ENCODE measurements at places on chromosomes 3 and 15. TPM values are rescaled to one million over a fixed set of nuclear protein-coding genes. Genes with fewer than 3 reads are reported as not detected.

Gene DLEC1
- 0.33 TPM for total RNA-seq

Gene SPATA12
- 0.13 TPM for total RNA-seq

Gene NR1I2
- total RNA-seq = not detected

DNA sequence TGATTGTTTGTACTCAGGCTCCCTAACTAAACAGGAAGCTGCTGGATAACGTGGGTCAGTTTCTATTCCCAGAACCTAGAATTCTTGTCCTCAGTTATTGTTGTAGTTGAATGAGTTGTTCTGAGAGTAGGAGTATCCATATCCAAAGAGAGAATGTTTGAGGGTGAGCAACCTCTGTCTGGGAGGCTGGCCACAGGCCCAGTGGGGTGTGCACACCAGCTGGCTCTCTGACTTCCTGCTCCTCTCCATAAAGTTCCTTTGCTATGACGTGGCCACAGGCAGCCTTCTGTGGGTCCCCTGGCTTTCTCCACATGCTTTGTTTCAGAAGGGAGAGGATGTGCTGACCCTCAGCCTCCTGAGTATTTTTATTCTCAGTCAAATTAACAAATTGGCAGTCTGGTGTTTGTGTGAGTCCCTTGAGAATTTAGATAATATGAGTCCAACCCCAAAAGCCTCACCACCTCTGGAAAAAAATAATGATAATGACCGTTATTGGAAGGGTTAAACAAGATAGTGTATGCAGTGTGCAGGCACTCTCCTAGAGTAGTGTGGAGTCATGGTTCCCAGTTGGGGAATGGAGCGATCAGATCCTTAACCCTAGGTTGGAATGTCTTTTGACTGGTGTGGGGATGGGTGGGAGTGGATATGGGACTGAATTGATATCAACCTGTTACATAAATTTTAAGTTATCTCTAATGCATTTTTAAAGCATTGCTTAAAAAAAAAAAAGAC, 47.6 kb upstream of the MED12L start:
- H3K4me1 ChIP-seq = no peaks in the 10 kb centered on the region
- H3K4me3 ChIP-seq = no peak overlapping the region
- H3K27me3 ChIP-seq = no peaks in the 10 kb centered on the region
- no peaks in the 10 kb centered on the region for H3K36me3 ChIP-seq

Gene FAM227B
- total RNA-seq = 13.7 TPM

DNA sequence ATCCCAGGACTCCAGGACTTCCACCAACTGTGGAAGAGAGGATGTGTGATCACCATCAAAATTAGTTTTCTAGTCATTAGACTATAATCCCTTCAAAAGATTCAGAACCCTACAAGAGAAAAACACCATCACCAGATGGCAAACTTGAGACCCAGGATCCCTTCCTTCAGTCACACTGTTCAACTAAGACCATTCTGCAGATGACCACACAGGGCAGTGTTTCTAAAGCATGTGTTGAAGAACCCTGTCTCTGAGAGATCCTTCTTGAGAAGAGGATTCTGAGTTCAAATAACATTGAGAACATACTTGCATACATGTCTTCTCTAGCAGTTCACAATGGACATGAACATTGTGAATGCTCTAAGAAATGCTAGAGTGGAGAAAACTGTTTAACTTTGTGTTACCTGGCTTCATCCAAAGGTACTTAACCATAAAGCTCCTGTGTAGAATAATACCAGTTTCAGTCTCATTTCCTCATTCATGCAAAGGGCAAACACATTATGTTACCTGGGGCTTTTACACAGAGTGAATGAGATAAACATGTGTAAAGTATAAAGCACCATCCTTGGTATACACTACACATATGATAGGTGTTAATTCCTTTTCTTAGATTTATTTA, 2.4 kb upstream of the ADGRG7 start:
- no peak for DNase-seq
- H3K27ac ChIP-seq = no peak overlapping the region
- H3K4me3 ChIP-seq = no peak overlapping the region
- no peaks in the 10 kb centered on the region for H3K27me3 ChIP-seq
- no peaks in the 10 kb centered on the region for H3K36me3 ChIP-seq

DNA sequence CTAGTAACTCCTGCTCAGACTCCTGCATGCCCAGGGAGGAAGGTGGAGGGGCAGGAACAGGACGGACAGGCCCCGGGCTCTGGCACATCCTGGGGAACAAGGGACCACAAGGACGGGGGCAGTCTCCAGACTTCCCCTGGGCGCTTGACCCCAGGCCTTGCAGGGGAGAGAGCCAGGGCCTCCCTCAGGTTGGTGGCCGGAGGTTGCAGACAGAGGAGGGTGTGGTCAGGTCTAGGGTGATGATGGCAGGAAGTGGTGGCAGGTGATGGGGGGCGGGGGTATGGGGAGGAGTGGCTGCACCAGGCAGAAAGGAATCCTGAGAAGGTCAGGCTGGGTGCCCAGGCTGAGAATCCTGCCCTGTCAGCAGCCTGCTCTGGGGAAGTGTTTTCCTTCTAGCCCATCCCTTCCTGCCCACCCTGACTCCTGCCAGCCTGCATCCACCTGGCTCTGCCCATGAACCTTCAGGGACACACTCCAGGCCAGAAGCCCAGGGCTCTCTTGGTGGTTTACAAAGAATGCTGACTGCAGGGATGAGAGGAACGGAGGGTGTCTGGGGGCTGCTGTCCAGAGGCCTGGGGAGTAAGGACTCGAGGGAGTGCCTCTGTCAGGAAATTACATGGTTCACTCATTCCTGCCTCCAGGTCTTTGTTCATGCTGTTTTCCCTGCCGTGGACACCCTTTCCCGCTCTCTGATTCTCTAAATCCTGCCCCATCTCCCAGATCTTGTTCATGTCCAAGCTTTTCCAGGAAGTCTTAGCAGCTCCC, 15.8 kb downstream of the LOXL1 start:
- peaks cover 32% of the 10 kb centered on the region for H3K4me1 ChIP-seq
- no peak for DNase-seq
- no peak overlapping the region for H3K27ac ChIP-seq
- no peaks in the 10 kb centered on the region for H3K36me3 ChIP-seq
- H3K4me3 ChIP-seq = no peak overlapping the region
- no peaks in the 10 kb centered on the region for H3K27me3 ChIP-seq

Gene FRMD5
- total RNA-seq = 0.52 TPM

- H3K27me3 ChIP-seq = no peaks in the 10 kb centered on the region
- peak overlapping the region; percentile 79 for H3K27ac ChIP-seq
- peak overlapping the region; percentile 3 for H3K4me3 ChIP-seq
- H3K4me1 ChIP-seq = peaks cover 27% of the 10 kb centered on the region
These were observed 414.3 kb downstream of the RBMS3 start for GRCh38 chr3:29695201-29695600.

DNA sequence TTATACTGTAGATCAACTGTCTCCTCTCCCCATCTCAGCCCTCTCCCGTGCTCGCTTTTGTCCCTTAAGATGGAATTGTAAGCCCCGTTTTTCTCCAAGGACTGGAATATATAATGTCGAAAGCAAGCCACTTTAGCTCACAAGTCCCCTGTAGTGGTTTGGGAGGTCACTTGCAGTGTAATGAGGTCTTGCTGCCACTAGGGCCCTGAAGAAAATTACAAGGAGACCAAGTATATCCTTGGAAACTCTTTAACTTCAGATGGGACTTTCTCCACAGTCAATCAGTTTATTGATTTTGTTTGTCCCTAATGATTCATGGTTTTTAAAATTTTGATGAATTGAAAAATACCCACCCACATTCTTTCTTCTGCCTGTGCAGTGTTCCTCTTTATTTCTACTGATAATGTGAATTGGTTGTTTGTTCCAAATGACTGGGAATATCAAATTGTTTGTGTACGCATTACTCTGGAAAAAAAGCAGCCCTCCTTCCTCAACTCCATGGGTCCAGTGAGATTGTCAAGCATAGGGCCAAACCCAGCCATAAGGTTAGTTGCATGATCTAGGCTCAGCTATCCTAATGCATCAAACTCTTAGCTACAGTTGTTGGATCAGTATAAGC, 294.8 kb downstream of the MCTP2 start:
- H3K27ac ChIP-seq = no peak overlapping the region
- no peak for DNase-seq
- no peaks in the 10 kb centered on the region for H3K36me3 ChIP-seq
- H3K27me3 ChIP-seq = no peaks in the 10 kb centered on the region

Gene GOLGA8G
- not detected for total RNA-seq

DNA sequence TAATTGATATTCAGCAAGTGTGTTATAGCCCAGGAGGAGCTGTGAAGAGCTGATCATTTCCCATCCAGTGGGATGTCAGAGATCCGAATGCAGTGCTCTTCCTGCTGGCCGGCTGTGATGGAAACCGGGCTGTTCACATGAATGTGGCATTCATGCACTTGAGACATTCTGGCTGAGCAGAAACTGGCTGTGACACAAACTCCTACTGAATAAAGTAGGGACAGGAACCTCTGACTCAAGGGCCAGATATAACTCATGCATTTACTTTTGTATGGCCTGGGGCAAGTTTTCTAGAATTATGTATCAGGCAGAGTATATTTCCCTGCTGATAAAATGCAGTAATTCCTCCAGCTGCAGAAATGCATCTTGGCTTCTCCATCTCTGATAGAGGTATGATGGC, 83.4 kb upstream of the FAM3D start:
- no peaks in the 10 kb centered on the region for H3K27me3 ChIP-seq
- no peak overlapping the region for H3K27ac ChIP-seq
- no peaks in the 10 kb centered on the region for H3K4me1 ChIP-seq
- H3K36me3 ChIP-seq = no peaks in the 10 kb centered on the region

Gene CCDC54
- total RNA-seq = not detected

DNA sequence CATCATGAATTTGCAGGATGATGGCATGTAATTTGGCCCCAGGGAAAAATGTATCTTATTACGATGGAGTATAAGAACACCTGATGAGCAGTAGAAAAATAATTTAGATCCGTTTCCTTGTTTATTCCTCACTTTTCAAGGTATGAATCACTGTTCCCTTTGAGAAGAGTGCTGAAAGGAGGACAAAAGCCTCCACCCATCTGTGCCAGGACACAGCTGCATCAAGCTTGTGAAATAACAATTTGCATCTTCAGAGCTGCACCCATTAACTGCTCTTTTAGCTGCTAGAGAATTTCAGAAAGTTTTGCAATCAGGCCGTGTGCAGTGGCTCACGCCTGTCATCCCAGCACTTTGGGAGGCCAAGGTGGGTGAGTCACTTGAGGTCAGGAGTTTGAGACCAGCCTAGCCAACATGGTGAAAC, 9.6 kb downstream of the CLDND1 start:
- no peak for DNase-seq
- no peak overlapping the region for H3K27ac ChIP-seq
- H3K27me3 ChIP-seq = no peaks in the 10 kb centered on the region
- H3K4me3 ChIP-seq = no peak overlapping the region
- H3K4me1 ChIP-seq = no peaks in the 10 kb centered on the region

Gene GABRR3
- total RNA-seq = not detected

Gene ATP10A
- 23.9 TPM for total RNA-seq

Gene NLGN1
- 12.9 TPM for total RNA-seq

DNA sequence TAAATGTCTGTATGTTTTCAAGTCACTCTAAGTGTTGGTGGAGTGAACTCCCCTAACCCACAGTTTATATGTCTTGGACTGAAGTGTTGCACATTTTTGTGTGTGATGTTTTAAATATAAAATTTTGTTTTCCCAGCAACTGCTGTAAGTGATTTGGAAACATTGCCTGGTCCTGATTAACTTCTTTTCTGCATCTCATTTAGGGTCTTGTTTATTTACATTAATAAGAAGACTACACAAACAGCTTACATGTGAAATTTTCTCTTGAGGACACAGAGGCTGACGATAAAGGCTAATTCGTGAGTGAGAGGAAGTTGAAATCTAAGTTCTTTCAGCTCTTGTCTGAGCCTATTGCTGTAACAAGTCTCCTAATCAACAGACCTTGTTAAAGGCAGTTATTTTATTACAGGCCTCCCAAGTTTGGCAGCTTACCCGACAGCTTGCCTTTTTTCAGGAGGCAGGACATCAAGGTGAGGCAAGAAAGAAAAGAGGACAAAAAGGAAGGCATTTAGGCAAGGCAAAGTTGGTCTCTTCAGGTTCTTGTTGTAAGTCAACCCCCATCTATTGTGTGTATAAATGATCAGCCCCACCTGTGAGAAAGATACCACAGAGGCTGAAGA, 177.7 kb upstream of the NR2E3 start:
- H3K27ac ChIP-seq = no peak overlapping the region
- DNase-seq = no peak
- no peaks in the 10 kb centered on the region for H3K27me3 ChIP-seq
- no peaks in the 10 kb centered on the region for H3K36me3 ChIP-seq
- H3K4me1 ChIP-seq = peaks cover 12% of the 10 kb centered on the region
- H3K4me3 ChIP-seq = no peak overlapping the region

DNA sequence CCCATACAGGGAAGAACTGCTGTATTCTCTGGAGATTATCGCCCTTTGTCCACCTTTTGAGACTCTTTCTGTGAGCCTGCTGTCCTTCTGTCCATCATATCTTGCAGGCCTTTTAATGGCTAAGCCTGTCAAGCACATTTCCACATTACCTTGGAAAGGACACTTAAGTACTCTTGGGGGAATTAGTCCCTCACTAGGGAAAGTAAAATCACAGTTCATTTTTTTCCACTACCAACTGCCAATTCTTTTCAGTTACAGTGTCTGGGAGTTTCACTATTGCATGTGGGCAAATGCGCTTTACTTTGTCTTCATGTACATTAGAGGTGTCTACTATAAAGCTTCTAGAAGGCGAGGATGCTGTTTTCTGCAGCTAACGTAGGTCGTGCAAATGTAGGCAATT, 242.1 kb downstream of the NSUN3 start:
- H3K4me3 ChIP-seq = no peak overlapping the region
- H3K27me3 ChIP-seq = no peaks in the 10 kb centered on the region
- DNase-seq = no peak
- H3K36me3 ChIP-seq = no peaks in the 10 kb centered on the region

DNA sequence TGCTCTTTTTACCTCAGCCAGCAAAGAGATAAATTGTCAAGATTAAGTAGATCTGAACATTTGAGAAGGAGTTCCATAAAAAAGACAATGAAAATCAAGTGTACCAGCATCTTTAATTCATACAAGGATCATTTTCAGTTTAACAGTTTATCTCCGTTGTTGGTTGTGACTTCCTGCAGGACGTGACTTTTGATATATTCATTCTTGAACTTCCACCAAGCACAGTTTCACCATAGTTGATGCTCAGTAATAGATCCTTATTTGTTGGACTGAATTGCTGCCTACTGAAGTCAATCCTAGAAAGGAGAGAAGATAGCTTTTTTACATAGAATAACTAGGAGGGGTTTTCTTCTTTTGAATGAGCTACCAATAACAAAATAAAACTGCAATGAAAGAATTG, 408.2 kb downstream of the LPP start:
- H3K4me1 ChIP-seq = peaks cover 89% of the 10 kb centered on the region
- no peak overlapping the region for H3K4me3 ChIP-seq
- no peaks in the 10 kb centered on the region for H3K27me3 ChIP-seq
- no peaks in the 10 kb centered on the region for H3K36me3 ChIP-seq

Gene TMCO5A
- total RNA-seq = not detected
